Glomerular endothelial cell (primary cell): ENCODE measurements at places on chromosomes 6 and 20. TPM values are rescaled to one million over a fixed set of nuclear protein-coding genes. Genes with fewer than 3 reads are reported as not detected.

The POU5F1 gene
- not detected in 2 replicates for total RNA-seq

The LPIN3 gene
- 4.1 and 4.6 TPM in 2 replicates for total RNA-seq

The CRISP3 gene
- total RNA-seq: not detected in 2 replicates

DNA sequence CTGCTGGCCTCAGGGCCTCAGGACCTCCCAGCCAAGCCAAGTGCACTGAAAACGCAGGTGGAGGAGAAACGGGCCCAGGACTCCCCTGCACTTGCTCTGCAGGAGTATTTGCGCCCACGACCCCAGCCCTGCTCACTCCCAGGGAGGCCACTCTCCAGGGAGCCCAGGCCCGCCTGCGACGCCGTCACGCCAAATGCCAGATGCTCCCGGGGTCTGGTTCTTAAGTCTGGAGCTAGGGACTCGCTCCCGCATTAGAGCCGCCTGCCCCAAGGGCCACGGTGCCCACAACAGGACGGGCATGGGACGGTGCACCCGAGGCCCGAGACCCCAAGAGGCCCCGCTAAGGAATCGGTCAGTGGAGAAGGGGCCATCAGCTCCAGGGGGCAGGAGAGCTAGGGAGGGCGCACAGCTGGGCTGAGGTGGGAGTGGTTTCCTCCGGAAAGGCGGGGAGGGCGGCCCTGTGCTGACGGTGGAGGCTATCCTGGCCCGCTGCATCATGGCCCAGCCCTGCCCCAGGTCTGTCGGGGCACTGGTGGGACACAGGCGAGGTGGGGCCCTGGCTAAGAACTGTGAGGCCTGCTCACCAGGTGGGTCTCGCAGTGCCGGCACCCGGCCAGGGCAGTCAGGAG is 44.1 kb upstream of the CHRNA4 start:
- no peak for DNase-seq

DNA sequence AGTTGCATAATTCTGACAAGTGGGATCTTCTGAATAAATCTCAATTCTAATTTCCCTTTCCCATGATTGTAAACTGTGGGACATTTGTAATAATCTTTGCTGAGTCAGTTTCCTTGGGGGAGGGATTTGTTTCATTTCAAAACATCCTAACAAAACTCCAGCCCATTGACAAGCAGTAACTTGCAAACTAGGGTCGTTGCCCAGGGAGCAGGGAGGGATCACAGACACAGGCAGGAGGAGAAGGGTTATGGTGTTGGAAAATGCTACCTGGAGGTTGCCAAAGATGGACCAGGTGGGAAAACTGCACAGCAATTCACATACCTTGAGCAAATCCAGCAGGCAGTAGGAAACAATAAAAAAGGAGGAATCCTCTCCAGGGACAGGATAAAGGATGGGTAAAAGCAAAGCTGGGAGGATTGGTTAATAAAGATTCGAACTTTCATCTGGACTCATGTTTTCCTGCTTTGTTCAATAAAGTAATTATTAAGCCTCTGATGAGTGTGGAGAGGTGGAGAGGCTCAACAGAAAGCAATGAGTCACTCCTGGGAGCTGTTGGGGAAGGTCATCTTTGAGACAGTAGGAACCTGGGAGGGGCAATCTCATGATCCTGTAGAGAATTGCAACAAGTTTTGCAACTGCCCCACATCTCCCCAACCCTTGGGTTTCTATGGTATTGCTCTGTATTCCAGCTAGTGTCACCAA is 87.3 kb upstream of the AKIRIN2 start:
- peak; percentile 16 for DNase-seq

GRCh38 chr20:54257071-54257816 is 49.4 kb downstream of the PFDN4 start:
- no peak for DNase-seq
